Stimulated activated CD4-positive, alpha-beta T cell treated with anti-CD3 and anti-CD28 coated beads, TNF-alpha, amount 100 ng/mL, for 48 hours (primary cell): ENCODE measurements at places on chromosomes 2 and 18.

GRCh38 chr2:138432971-138433370 is 68.6 kb upstream of the SPOPL start:
- DNase-seq = no peak

GRCh38 chr2:241390301-241391206 is 34.5 kb downstream of the FARP2 start:
- DNase-seq = no peak

GRCh38 chr18:63773551-63773950 is 1.7 kb upstream of the SERPINB7 start:
- DNase-seq = no peak

- no peak for DNase-seq
These were observed 97.4 kb upstream of the CCDC195 start for GRCh38 chr2:224813578-224813977.

- DNase-seq = no peak
These were observed 49.7 kb downstream of the CDH2 start for GRCh38 chr18:28127228-28127627.

DNA sequence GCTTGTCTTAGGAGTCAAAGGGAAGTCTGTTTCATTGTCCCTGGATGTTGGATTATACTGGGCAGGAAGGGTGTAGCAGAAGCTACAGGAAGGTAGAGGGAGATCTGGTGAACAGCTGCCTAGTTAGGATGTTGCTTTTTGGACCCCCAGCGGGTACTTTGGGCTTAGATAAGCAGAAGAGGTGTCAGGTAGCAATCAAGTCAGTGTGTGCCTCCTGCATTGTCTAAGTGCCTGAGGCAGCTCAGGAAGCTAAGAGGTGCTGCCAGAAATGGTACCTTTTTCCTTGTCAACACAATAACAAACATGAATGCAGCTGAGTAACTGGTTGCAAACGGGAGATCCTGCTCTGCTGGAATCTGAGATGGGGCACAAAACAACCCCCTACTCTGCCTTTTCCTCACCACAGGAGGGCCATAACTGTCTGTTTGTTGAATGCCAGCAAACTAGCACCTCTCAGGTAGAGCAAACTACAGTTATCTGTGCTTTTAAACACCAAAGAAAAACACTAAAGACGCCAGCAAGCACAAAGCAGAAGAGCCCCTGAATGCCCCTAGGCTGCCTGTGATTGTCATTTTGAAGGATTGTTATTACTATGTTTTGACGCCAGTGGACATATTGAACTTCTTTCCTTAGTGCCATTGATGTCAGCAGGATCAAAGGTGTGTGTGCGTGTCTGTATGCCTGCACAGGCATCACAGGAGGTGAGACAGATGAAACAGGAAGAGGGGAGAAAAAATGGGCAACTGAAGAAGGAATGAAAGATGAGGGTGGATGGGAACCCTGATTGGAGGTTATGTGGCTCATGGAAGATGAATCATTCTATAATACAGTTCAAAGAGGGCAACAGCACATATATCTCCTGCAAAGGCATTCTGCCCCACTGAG is 151.4 kb downstream of the ETAA1 start:
- DNase-seq = no peak

DNA sequence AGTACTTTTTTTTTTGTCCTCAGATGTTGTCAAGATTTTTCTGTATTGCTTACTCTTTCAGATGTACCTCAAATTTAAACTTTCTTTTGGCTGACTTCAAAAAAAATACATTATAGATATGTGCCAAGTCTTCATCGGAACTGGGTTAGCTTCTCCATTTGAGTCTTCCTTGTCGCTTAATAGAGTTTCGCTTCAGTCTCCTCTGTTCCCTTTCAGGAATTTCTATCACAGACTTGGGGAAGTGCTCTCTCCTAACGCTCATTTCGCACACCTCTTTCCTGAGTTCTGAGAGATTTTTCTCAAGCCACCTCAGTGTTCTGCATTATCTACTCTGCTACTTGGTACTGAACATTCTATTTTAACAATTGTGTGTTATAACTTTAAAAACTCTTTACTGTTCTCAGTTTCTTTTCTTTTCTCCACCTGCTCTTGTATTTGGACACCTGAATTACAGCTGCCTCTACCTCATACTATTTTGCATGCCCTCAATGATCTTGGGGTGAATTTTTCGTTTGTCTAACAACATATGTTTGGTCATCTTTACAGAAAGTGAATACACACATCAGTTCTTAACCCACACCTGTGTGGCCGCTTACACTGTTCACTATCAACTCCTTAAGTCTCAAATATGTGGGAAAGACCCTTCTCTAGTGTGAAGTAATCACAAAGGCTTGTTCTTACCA is 16.5 kb downstream of the PTPN2 start:
- no peak for DNase-seq

GRCh38 chr2:8019934-8020333 is 661.9 kb upstream of the ID2 start:
- DNase-seq = no peak

DNA sequence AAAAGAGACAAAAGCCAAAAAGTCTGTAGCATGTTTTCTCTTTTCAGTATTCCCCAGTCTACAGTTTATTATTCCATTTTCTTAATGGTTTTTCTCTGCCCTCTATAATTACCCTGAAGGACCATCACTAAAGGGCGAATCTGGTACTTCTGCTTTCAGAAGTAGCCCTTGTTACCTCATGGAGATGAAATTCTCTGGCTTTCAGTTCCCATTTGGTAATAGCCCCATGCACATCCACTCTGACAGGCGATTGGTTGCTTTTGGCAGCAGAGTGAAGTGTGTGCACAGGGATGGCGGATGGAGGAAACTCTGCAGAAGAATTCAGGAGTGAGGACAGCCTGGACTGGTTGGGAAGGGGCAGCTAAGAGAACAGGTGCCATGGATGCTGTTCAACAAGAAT is 66.3 kb upstream of the NABP1 start:
- no peak for DNase-seq

DNA sequence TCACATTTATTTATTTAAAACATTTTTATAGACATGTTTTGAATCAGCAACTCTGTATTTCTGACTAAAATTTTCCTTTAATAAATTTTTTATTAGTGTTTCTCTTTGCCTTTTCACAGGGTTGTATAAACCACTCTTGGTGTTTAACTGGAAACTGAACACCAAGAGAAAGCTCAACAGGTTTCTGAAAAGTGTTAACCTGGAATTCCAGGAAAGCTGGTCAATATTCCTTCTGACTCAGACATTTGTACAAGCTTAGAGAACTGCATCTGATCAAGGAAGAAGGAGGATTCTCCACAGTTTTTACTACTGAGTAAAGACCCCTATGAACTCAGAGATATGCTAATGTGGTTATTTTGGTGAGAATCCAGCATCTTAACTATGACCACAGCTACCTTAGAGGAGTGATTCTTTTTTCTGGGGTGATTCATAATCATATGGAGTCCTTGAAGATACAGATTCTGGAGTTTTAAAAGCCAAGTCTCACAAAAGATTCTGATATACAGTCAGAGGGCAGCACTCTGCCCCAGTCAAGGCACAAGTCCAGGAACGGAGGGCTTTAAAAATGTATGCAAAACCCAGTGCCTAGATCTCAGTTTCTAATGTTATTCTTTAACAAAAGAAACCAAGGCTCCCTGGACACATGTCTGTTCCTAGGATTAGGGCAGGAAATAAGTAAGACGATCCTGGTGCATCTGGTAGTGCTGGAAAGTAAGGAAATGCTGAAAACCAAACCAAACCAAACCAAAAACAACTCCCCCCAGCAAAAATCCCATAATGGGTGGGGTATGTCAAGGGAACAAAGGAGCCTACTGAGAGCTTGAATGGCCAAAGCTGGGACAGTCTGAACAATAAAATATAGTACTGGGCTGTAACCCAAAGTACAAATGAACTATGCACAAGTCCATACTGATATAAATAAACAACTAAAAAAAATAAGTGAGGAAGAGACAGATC is 85.1 kb upstream of the FZD5 start:
- no peak for DNase-seq

DNA sequence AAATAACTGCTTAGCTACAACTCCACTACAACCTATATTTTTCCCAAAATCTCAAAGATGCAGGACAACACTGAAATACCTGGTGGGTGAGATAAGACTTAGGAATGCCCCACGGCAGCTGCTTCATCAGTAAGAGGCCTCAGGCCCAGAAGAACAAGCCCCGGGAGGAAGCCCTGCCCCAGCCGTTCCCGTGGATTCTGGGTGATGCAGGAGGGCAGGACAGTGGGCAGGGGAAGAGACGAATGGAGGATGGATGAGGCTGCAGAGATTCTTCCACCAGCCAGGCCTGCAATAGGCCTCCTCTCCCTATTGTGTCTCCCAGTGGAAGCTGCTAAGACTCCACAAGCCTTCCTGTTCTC is 197.9 kb upstream of the HDAC4 start:
- no peak for DNase-seq

DNA sequence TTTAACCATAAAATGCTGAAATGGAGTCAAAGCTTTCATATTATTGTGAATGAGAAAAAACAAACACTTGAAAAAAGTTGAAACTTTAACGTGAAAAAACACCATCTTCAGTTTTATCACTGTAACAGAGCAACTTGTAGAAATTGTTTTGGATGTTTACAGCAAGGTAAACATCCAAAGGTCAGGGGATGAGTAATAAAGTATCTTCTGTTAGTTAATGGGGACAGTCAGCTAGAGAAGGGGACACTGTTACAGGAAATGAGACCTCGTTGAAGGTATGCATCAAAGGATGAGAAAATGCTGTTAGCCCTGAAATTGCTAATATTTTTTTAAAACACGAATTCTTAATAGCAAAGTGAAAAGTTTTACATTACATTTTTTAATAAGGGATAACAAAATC is 2.9 kb downstream of the RHBDD1 start:
- no peak for DNase-seq

GRCh38 chr2:19319064-19319463 is 39.4 kb downstream of the OSR1 start:
- no peak for DNase-seq

DNA sequence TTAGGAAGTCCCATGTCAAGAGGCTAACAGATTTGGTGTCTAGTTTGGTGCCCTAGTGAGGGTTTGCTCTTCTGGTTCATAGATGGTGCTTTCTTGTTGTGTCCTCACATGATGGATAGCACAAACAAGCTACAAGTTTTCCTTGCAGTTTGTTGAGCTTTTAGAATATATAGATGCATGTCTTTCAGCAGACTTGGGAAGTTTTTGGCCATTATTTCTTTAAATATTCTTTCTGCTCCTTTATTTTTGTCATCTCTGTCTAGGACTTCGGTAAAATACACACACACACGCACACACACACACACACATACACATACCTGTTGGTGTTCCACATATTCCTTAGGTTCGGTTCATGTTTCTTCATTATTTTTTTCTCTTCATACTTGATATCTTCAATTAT is 81.5 kb upstream of the TEX51 start:
- DNase-seq = no peak

DNA sequence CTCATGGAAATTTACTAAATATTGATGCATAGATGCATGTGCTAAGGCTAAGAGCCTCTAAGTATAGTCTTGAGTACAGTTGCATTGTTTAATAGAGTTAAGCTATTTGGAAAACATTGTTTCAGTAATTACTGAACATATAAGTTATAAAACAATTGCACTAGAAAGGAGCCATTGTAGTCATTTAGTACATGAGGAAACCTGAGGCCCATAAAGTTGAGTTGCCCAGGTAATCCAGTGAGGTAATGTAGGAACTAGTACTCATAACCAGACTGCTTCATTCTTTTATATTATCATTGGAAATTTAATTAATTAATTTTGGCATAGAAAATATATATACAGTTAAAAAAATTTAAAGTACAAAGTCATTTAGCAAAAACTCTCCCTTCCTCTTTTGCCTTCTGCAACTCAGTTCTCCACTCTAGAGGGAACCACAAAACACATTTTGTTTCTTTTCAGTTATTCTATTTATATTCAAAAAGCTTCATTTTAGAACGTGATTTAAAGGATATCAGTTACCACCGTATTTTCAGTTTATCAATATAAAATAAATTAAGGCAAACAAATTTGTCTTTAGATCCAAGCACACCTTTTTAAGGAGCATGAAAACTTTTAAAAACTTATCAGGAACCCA is 27.8 kb upstream of the TBR1 start:
- DNase-seq = no peak

GRCh38 chr2:170922634-170923494 is 6.2 kb upstream of the GORASP2 start:
- no peak for DNase-seq

DNA sequence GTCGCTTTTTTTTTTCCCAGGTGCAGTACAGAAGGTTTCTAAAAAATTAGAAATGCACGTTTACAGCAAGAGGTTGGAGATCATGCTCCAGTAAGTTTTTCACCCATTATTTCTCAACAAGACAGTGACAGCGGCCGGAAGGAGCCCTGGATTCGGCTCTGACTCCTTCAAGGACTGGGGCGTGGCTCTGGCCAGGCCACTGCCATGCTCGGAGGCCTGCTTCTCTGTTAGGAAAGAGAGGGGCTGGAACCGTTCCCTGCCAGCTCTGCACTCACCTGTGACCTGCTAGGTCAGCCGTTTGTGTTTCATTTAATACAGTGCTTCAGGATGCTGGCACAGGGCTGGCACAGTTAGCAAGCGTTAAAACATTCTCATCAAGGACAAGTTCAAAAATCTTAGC is 6.7 kb upstream of the IAH1 start:
- DNase-seq = no peak

GRCh38 chr2:225534697-225535096 is 135.2 kb downstream of the NYAP2 start:
- no peak for DNase-seq

DNA sequence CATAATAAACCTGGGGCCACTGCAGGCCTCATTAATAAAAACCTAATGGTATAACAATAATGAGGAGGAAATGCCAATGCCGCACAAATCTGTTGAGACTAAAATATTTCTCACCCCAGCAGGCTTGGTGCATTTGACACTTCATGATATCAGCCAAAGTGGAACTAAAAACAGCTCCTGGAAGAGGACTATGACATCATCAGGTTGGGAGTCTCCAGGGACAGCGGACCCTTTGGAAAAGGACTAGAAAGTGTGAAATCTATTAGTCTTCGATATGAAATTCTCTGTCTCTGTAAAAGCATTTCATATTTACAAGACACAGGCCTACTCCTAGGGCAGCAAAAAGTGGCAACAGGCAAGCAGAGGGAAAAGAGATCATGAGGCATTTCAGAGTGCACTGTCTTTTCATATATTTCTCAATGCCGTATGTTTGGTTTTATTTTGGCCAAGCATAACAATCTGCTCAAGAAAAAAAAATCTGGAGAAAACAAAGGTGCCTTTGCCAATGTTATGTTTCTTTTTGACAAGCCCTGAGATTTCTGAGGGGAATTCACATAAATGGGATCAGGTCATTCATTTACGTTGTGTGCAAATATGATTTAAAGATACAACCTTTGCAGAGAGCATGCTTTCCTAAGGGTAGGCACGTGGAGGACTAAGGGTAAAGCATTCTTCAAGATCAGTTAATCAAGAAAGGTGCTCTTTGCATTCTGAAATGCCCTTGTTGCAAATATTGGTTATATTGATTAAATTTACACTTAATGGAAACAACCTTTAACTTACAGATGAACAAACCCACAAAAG is 580.9 kb upstream of the TMEFF2 start:
- DNase-seq = no peak

DNA sequence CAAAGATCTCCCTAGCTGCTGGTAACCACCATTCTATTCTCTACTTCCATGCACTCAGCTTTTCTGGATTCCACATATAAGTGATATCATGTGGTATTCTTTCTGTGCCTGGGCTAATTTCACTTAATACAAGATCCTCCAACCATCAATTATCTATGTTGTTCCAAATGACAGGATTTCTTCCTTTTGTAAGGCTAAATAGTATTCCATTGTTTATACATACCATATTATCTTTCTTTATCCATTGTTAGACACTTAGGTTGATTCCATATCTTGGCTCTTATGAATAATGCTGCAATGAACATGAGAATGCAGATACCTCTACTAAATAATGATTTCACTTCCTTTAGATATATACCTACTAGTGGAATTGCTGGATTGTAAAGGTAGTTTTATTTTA is 66.2 kb downstream of the ROCK2 start:
- DNase-seq = no peak
